CD8-positive, alpha-beta memory T cell (primary cell): ENCODE measurements at places on chromosomes 12 and 14.

- DNase-seq, result no peak
These were observed 32.9 kb upstream of the IGF1 start for GRCh38 chr12:102513272-102513671.

- no peak for DNase-seq
These were observed 280.6 kb upstream of the RTL1 start for GRCh38 chr14:101184104-101184455.

GRCh38 chr12:92340441-92341064, 194.9 kb upstream of the BTG1 start:
- no peak for DNase-seq

DNA sequence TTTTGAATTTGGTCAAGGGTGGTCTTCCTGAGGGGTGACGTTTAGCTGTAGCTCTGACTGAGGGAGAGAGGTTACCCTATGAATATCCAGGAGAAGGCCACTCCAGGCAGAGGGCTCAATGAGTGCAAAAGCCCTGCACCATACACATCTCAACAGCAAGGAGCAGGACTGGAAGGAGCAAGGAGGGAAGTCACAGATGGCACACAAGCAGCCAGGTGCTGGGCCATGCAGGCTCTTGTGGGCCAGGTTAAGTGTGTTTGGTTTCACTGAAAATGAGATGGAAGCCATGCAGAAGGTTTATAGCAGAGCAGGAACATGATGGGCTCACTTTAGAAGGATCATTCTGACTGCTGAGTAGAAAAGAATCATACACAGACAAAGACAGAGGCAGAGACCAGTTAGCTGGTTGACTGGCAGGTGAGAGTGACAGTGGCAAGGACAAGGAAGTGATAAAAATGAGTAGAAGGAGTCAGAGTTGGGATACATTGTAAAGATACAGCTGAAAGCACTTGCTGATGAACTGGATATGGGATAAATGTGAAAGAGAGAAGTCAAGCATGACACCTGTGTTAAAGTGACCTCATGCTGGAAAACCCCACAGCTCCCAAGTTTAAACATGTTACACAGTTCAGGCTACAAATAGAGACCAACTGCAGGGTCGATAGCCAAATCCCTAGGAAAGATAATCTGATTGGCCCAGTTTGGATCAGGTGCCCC, 81.2 kb downstream of the PRKD1 start:
- DNase-seq, result no peak

DNA sequence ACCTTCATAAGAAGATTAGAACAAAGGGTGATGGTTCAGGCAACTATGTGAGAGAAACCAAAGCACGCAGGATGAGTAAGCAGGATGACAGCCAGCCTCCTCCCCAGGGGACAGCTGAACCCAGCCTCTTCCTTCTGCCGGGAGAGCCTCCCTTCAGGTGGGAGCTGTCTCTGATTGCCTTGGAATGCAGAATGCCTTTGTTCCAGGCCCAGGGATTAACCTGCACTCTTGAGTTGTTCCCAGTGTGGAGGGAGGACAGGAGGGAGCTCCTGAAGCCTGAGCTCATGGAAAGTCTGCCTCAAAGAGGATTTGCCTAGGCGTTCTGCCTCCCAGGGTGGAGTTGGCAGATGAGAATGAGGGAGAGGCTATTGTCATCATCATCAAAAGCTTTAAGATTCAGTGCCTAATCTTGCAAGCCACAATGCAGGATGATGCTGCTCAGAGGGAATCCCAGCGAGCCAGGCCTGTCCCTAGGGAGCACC, 3.6 kb upstream of the KRT6A start:
- no peak for DNase-seq

DNA sequence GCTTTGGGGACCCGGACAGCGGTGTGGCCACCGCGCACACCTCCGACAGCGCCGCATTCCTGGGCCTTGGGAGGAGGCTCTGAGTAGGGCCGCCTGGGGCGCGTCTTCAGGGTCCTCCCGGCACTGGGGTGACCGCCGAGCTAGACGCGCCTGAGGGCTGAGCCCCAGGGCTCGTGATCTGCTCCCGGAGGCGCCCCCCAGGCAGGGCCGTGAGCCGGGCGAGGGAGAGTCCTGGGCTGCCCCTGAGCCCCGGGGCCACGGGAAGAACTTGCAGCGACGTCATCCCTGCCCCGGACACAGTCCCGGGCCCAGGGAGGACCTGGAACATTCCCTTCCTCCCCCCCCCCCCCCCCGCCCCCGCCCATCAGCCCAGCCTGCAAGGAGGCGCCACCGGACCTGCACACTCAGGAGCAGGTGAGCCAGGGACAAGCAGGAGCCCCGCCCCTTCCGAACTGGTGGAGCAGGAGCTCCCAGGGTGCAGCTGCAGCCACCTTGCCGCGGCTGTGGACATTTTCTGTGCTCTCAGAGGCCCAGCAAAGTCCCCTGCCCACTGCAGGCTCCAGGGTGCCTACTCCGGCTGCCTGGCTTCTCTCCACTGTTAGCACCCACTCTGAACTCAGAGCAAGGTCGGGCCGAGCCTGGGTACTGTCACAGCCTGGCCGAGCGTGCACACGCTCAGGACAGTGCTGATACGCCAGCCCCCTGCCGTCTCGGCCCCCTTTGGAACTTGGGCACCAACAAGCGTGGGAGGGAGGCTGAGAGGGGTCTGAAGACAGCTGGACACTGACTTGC, 50.7 kb downstream of the A2M start:
- DNase-seq, result no peak

GRCh38 chr12:48977290-48978281, 536 bp upstream of the WNT1 start:
- DNase-seq, result peak; percentile 87

- DNase-seq, result no peak
These were observed 12.1 kb upstream of the IFI27 start for GRCh38 chr14:94098326-94098992.

- no peak for DNase-seq
These were observed 33.8 kb upstream of the SMUG1 start for GRCh38 chr12:54222609-54223008.

DNA sequence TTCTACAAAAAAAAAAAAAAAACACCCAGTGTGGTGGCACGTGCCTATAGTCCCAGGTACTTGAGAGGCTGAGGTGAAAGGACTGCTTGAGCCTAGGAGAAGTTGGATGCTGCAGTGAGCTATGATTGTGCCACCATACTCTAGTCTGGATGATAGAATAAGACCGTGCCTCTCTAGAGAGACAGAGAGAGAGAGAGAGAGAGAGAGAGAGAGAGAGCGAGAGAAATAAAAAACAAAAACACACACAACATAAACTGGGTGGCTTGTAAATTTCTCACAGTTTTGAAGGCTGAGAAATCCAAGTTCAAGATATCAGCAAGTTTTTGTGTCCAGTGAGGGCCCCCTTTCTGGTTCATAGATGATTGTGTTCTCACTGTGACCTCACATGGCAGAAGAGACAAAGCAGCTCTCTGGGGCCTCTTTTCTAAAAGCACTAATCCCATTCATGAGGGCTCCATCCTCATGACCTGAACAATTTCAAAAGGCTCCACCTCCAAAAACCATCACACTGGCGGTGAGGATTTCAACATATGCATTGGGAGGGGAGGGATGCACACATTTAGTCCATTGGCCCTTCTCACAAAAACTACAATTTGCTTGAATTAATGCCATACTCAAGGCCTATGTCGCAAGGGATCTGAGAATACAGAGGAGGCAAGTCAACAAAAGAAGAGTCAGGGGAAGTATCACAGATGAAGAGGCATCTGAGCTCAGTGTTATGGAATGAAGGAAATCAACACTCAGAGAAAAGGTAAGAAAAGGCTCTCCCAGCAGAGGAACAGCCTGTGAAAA, 94.9 kb downstream of the PPM1H start:
- no peak for DNase-seq

GRCh38 chr14:24273422-24273998, 2.1 kb upstream of the RABGGTA start:
- DNase-seq, result no peak
